ENCODE measurements at places on chromosomes 12 and 14. TPM values are rescaled to one million over a fixed set of nuclear protein-coding genes. Genes with fewer than 3 reads are reported as not detected.
A peak's percentile ranks its signal among the peaks of the same experiment; 100 is the strongest.

DNA sequence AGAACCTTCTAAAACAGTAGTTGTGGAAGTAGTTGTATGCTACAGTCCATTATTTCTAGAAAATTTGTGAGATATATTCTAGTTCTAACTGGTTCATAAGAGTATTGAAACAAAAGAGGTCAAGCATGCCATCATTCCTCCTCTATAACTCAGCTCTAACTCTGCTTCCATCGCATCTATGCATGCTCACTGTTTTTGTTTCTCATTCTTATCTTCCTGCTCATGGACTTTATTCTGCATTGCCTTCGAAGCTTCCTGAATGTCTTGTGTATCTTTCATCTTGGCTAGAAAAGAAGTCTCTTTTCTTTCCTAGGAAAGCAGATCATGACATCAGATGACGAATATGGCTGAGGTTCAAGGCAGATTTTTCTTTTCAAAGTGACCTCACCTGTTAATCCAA, 402 bp downstream of the LMNTD1 start:
- H3K27me3 ChIP-seq = no peaks in the 10 kb centered on the region
- H3K4me3 ChIP-seq = no peak overlapping the region
- H3K27ac ChIP-seq = peak overlapping the region; percentile 70
- peak; percentile 75 for DNase-seq
- H3K4me1 ChIP-seq = peaks cover 24% of the 10 kb centered on the region
- H3K36me3 ChIP-seq = no peaks in the 10 kb centered on the region

MANSC4 gene
- not detected for total RNA-seq

- H3K36me3 ChIP-seq = no peaks in the 10 kb centered on the region
- H3K4me1 ChIP-seq = no peaks in the 10 kb centered on the region
- DNase-seq = no peak
- no peak overlapping the region for H3K27ac ChIP-seq
- H3K4me3 ChIP-seq = no peak overlapping the region
- no peaks in the 10 kb centered on the region for H3K27me3 ChIP-seq
Measured at GRCh38 chr14:103118663-103119404, 4.4 kb upstream of the TNFAIP2 start.

- peaks cover 24% of the 10 kb centered on the region for H3K4me1 ChIP-seq
- H3K4me3 ChIP-seq = 0 out of 2 replicates have a peak overlapping the region, but pooled peaks have one; percentile 7
Measured at GRCh38 chr12:19759227-19759626, 319.9 kb downstream of the AEBP2 start.
